ENCODE measurements at places on chromosomes 4 and X.

DNA sequence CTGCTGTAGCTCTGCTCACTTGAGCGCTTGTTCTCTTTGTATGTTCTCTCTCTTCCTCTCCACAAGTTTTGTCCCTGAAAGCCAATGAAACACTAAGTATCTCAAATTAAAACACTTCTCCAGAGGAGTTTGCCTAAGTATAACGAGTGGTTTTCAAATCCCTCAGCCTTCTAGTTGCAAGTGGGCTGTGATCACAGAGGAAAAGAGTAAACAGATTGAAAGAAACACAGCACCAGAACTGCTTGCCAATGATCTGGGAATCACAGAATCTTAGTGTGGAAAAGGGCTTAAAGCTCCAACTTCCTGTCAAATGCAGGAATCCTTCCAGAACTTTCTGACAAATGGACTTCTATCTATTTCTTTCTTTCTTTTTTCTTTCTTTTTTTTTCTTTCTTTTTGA is 4.8 kb upstream of the PRSS12 start:
- no peak for DNase-seq

- no peak for DNase-seq
These were observed 16.1 kb downstream of the PGAM4 start for GRCh38 chrX:77953302-77953701.

DNA sequence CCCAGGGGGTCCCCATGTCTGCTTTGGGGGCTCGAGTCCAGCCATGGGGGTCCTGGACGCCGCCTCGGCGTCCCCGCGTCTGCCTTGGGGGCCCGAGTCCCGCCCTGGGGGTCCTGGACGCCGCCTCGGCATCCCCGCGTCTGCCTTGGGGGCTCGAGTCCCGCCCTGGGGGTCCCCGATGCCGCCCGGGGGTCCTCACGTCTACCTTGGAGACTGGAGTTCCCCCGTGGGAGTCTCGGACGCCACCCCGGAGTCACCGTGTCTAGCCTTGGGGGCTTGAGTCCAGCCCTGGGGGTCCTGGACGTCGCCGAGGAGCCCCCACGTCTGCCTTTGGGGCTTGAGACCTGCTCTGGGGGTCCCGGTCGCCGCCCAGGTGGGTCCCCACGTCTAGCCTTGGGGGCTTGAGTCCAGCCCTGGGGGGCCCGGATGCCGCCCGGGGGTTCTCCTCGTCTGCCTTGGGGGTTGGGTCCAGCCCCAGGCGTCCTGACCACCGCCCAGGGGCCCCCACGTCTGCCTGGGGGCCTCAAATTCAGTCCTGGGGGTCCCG is 1.1 kb upstream of the GTPBP6 start:
- no peak for DNase-seq

- no peak for DNase-seq
These were observed 14.3 kb downstream of the SMARCAD1 start for GRCh38 chr4:94221916-94222315.

- DNase-seq, result no peak
These were observed 25.3 kb downstream of the FAM241A start for GRCh38 chr4:112170451-112170993.
